Endodermal cell (in vitro differentiated cells): ENCODE measurements at places on chromosomes 3 and 15. TPM values are rescaled to one million over a fixed set of nuclear protein-coding genes. Genes with fewer than 3 reads are reported as not detected.

The CMTM7 gene
- 8.9 to 11.1 TPM (median 9.4 TPM) in 3 replicates for total RNA-seq

The TGM4 gene
- total RNA-seq, result not detected in 3 replicates

The NUP210 gene
- 39.9 and 43.0 TPM in 2 replicates for total RNA-seq

The SNX22 gene
- total RNA-seq, result 1.9 and 2.6 TPM in 2 replicates

The SUSD5 gene
- total RNA-seq, result 2.6 and 2.8 TPM in 2 replicates

The LSAMP gene
- 4.4 and 6.4 TPM in 2 replicates for total RNA-seq

The ITIH4 gene
- 4.6 and 6.2 TPM in 2 replicates for total RNA-seq

The FBXO40 gene
- total RNA-seq, result not detected in 3 replicates

The SLC12A1 gene
- not detected in 3 replicates for total RNA-seq

The SERPINI2 gene
- total RNA-seq, result not detected in 3 replicates

The LYZL4 gene
- not detected in 3 replicates for total RNA-seq

The NRROS gene
- 0.54 to 2.1 TPM (median 1.6 TPM) in 3 replicates for total RNA-seq

The STRA6 gene
- total RNA-seq, result 17.7 and 18.2 TPM in 2 replicates

The UQCRC1 gene
- 221 to 231 TPM (median 222 TPM) in 3 replicates for total RNA-seq

The KLF15 gene
- total RNA-seq, result 20.5 and 20.7 TPM in 2 replicates

The TEX55 gene
- total RNA-seq, result not detected in 2 replicates

The CAPN7 gene
- total RNA-seq, result 28.3 and 32.6 TPM in 2 replicates
